ENCODE measurements at places on chromosomes 2 and 18.

DNA sequence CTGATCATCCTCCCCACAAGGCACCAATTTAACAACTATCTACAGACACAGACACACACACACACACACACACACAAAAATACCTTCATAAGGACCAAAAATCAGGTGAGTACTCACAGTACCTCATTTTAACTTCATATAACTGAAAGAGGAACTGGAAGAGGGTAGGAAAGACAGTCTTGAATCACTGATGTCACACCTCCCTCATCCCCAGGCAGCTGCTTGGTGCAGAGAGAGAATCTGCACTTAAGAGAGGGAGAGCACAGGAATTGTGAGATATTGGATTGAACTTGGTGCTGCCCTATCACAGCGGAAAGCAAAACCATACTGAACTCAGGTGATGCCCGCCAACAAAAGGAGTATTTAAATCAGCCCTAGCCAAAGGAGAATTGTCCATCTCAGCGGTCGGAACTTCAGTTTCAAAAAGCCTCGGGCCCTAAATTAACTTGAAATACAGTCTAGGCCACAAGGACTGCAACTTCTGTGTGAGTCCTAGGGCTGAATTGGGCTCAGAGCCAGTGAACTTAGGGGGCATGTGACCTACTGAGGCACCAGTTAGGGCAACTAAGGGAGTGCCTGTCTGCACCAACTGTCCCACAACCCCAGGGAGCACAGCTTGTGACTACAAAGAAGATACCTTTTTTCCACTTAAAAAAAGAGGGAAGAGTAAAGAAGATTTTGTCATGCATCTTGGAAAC lies 211.1 kb downstream of the LRATD1 start:
- DNase-seq = no peak

DNA sequence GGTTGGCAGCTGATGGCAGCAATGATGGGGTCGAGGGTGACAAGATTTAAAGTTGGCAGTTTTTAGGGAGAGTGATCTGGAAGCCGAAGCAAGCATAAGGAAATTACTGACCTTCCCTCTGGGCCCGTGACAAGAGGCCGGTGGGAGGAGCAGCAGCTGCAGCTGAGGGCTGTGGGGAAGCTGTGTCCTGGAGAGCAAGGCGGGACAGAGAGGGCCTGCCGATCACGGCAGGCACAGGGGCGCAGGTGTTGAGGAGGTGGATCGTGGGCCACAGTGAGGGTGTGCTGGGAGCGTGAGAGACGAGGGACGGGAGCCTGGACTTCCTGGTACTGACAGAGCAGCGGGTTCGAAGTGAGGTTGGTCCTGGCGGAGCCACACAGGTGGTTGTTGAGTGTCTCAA lies 31.0 kb downstream of the TRAF3IP1 start:
- DNase-seq = no peak

GRCh38 chr18:24071029-24071428 lies 56.5 kb downstream of the TTC39C start:
- DNase-seq = no peak

- peak; percentile 75 for DNase-seq
Observed at GRCh38 chr2:86396291-86396785, 44.8 kb upstream of the KDM3A start.

DNA sequence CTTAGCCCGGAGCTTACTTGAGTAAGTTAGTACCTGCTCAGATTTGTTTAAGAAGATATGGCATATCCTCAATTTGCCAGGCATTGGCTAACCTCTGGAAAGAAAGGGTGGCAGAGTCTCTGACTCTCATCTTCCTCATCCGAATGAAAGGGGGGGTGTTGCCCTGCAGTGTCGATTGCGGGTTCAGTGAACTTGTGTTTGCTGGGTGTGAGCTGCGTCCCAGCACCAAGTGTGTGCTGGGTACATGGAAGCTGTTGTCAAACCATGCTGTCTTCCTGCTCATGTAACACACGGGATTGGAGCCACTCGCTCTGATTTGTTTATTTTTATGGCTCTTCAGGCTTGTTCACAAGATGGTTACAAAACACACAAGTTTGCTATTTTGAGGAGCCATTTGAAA lies 171.4 kb upstream of the PXDN start:
- DNase-seq = no peak
